Thoracic aorta (tissue), 2 donors: ENCODE measurements at places on chromosomes 5 and 9.

DNA sequence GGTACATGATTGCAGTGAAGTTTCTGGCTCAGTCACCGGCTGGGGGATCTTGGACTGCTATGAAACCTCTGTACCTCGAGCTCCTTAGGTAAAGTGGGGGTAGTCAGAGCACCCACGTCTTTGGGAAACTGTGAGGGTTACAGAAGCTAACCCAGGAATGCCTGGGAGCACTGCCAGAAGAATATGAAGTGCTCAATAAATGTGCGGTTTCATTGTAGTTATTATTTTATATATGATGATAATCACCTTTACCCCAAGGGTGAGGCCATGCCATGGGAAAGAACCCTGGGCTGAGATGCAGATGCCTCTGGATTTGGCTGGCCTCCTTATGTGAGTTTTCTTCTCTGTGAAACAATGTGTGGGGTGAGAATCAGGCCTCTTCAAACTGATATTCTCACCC is 3.7 kb downstream of the NPR3 start:
- no peak for DNase-seq

GRCh38 chr5:173196133-173196952 is 38.7 kb downstream of the NKX2-5 start:
- DNase-seq = no peak

DNA sequence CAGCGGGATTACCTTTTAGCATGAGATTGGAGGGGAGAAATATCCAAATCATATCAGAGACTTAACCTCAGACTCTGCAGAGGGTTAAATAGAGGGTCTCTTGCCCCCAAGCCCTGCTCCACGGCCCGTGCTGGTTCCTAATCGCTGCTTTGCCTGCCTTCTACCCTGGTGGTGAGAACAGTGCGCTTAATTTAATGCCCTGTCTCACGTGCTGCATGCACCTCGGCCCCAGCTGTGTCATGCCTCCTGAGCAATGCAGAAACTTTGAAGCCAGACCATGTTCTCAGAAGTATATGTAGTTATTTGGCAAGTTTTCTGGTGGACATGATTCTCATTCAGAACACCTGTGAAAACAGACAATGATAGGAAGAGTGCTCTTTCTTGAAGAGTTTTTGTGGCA is 1.4 kb downstream of the OTULIN start:
- DNase-seq = no peak

DNA sequence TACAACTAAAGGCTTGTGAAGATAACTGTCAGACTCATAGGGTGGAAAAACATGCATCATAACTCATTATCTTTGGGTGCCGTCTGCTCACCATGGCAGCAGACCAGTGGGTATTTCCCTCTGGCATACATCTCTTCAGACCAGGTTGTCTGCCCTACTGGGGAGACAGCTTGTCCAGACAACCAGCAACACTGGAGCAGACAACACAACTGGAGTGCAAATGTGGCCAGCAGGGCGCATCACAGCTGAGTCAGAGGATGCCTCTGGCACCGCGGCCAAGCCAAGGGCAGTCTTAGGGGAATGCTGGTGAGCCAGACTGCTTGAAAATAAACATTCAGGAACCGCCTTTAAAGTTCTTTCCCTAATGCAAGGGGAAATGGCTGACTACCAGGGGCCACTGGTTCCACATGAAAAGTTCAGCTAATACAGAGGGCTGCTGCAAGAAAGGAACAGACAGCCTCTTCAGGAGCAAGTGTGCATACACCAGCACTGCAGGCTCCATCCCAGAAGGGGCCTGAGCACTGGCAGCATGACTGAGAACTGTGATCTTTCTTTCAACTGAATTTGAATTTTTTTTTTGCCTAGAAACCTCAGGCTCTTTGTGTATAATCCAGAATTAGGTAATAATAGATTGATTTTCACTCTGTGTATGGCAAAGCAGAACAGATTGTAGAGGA is 77.3 kb downstream of the MAMDC2 start:
- DNase-seq = no peak

GRCh38 chr5:10622810-10623209 is 58.9 kb downstream of the ANKRD33B start:
- DNase-seq = no peak

DNA sequence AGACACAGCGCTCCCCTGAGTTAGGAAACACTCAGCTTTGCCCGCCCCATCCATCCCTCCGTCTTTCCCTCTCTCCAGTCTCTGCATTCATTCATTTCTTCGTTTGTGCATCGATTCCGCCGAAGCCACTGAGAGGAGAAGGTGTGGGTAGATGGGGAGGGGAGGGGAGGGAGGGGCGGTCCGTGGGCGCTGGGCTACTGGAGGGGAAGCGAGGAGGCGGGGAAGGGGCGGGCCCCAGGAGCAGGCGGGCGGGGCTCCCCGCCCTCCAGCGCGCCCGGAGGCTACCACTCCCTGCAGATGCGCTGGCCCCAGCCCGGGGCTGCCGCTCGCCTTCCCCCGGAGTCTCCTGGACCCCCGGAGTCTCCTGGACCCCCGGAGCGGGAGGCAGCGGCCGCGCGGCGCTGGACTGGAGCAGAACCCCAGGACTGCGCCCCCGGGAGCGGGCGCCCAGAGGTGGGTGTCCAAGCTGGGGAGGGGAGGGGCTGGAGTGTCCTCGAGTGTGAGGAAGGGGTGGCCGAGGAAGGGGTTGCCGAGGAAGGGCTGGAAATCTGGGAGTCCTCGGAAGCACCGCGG is 159.5 kb downstream of the C9orf152 start:
- no peak for DNase-seq

DNA sequence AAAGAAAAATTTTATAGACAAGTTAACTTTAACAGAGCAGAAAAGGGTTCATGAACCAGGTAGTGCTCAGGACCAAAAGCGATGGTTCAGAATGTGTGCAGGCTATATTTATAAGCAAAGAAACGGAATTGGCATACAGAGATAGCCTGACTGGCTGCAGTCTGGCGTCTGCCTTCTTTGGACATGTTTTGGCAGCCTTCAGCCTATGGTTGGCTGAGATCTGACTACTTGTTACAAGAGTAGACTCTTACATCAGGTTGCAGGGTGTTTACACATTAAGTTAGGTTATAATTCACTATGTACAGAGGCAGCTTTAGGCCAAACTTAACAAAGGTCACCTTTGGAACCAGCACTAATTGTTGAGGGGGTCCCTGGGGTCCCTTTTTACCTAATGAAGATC is 7.0 kb downstream of the NOP16 start:
- DNase-seq = no peak

DNA sequence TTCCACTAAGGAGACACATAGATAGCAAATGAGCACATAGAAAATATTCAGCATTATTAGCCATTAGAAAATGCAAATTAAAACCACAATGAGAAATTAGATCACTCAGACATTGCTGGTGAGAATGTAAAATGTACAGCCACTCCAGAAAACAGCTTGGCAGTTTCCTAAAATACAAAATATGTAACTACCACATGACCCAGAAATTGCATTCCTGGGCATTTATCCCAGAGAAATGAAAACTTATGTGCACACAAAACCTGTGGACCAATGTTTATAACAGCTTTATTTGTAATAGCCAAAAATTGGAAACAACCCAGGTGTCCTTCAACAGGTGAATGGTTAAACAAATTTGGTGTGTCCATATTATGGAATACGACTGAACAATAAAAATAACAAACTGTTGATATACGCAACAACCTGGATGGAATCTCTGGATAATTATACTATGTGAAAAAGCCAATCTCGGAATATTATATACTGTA is 34.8 kb upstream of the SHC3 start:
- DNase-seq = no peak

GRCh38 chr5:131019601-131020315 is 145.3 kb downstream of the HINT1 start:
- DNase-seq = no peak
